ENCODE measurements at places on chromosomes 2 and 18. TPM values are rescaled to one million over a fixed set of nuclear protein-coding genes. Genes with fewer than 3 reads are reported as not detected.
A peak's percentile ranks its signal among the peaks of the same experiment; 100 is the strongest.

DNA sequence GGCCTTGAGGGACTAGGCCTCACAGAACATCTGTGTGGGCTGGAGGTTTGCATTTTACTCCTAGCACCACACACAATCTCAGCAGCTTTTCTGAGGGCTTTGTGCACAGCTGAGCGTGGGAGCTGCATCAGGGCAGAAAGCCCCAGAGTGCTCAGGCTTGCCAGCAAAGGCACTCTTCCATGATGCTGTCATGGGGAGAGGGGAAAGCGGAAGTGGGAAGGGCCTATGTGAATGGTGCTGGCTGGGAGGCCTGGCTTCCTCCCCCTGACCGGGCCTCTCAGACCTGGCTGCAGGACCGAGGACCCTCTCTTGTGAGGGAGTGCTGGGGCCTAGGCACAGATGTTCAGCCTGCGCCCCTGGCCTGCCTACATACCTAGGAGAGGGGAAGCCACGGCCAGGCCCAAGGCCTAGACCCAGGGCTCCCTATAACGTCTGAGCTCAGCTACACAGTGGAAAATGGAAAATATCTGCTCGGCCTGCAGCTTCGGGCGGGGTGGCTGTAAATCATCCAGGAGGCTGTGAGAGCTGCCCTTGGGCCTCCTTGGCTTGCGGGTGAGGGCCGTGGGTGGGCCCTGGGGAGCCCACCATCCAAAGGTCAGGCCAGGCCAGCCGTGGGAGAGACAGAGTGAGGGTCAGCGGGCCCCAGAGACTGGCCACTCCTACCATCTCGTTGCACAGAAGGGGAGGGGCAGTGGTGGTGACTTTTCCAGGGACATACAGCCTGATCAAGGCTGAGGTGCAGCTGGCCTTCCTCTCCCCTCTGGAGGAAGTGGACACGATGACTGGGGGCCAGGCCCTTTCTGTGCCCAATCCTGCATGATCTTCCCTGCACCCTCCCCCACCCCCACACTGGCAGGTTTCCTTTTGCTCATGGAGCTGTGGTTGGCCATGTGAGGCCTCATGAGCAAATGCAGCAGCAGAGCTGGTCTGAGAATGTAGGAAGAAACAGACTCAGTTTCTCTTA, 22.8 kb downstream of the GLI2 start:
- peaks cover 7% of the 10 kb centered on the region for H3K36me3 ChIP-seq
- H3K27me3 ChIP-seq: no peaks in the 10 kb centered on the region
- peak; percentile 74 for DNase-seq

GRCh38 chr2:230691005-230691647, 21.5 kb upstream of the CAB39 start:
- peak overlapping the region; percentile 5 for H3K4me3 ChIP-seq
- H3K4me1 ChIP-seq: peaks cover 12% of the 10 kb centered on the region
- DNase-seq: no peak
- H3K27ac ChIP-seq: peak overlapping the region; percentile 78
- H3K27me3 ChIP-seq: no peaks in the 10 kb centered on the region

KIAA2012 gene
- total RNA-seq: 1.3 TPM

SCYGR4 gene
- not detected for total RNA-seq

FBXO48 gene
- total RNA-seq: 2.0 TPM

MRO gene
- 8.6 TPM for total RNA-seq
